GM04504 (cell line): ENCODE measurements at places on chromosomes 5 and 9.
A peak's percentile ranks its signal among the peaks of the same experiment; 100 is the strongest.

DNA sequence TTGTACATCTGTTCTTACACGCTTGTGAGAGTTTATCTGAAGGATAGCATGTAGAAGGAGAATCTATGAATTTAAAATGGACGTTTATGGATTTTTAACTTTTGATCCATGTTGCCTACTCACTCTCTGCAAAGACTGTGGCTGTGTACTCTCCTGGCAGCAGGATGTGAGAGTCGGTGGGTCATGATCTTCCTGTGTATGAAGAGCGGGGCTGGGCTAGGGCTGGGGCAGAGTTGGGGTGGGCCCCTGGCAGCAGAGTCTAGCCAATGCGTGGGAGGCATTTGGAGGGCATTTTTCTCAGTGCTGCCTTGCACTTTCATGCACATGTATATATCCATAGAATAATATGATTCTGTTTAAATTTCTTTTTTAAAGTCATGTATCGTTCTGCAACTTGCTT lies 24.0 kb upstream of the DAB2IP start:
- DNase-seq, result no peak

DNA sequence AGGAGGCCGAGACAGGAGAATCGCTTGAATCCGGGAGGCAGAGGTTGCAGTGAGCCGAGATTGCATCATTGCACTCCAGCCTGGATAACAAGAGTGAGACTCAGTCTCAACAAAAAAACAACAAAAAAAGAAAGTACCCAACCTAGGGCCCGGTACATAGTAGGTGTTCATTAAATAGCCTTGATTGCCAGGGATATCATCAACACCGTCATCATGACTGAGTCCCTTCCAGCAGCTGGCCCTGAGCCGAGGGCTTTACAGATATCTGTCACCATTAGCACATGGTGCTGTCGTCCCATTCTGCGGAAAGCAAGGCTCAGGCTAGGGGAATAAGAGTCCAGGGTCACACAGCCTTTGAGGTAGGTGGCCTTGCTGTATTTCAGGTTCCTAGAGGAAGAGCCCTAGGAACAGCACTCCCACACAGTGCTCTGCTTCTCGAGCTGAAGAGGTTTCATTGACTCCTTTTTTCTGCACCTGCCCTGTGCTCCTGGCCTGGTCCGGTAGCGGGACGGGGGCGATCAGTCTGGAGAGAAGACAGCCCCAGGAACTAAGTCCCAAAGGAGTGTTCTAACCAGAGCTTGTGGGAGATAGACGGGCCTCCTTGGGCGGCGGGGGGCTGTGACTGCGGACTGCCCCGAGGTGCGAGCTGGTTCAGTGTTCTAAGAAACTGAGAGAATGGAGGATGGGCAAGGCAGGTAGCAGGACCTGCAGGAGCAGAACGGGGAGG lies 48.2 kb downstream of the CXXC5 start:
- DNase-seq, result no peak

- no peak for DNase-seq
Measured at GRCh38 chr5:168317096-168317520, 25.7 kb downstream of the WWC1 start.

- DNase-seq, result peak; percentile 48
Measured at GRCh38 chr9:88953381-88954029, 37.8 kb upstream of the S1PR3 start.

DNA sequence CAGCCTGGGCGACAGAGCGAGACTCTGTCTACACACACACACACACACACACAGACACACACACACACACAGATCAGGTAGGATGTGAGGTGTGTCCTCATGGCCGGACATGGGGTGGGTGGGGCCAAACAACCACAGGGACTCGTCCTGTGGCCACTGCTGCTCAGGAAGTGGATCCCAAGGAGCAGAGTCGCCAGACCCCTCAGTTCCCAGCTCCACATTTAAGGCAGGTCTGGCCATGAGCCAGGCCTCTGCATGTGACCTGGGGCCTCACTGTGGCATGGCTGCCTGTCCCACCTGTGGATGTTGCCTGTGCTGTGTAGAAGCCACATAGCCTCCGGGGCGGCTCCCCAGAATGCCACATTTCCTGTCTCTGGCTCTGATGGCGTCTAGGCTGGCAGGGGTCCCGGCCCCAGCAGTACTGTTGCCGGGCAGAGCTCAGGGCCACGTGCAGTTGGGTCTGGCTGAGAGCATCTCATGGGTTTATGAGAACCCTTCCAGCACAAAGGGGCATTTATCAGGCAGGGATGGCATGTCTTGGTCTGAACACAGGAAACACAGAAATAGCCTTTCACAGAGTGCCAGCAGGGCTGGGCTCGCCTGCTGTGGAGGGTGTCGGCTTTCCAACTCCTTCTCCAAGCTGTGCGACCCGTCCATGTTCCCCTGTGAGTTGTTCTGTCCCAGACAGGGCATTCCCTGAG lies 9.9 kb upstream of the NINJ1 start:
- DNase-seq, result no peak

GRCh38 chr9:113523421-113524141 lies 60.1 kb downstream of the RGS3 start:
- DNase-seq, result no peak

DNA sequence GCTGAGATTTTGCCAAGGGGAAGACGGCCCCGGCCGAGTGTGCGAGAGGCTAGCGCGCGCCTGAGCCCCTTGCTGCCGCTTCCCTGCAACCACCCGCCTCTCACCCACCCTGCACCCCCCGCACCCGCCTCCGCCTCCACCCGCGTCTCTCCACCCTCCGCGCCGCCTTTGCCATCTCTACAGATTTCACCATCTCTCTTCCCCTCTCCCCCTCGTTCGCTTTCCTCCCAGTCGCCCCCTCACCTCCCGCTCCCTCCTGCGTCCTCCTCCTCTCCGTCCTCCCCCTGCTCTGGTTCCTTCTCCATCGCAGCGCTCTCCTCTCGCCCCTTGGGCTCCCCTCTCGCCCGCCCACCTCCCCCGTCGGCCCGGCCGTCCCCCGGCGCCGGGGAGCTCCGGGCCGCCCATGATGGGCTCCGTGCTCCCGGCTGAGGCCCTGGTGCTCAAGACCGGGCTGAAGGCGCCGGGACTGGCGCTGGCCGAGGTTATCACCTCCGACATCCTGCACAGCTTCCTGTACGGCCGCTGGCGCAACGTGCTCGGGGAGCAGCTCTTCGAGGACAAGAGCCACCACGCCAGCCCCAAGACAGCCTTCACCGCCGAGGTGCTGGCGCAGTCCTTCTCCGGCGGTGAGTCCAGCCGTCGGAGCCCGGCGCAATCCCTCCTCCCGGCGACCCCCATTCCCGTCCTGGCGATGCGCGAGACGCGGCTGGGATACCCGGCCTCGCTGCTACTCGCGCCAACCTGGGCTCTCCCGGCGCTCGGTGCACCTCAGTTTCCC lies at the start of gene PRDM12:
PRDM12 (plus strand) TSS at position 344 of the 778 bp plus-strand sequence; CDS start at position 404, 60 bp downstream.
- DNase-seq, result no peak

- no peak for DNase-seq
Measured at GRCh38 chr5:88172847-88173758, 95.5 kb downstream of the TMEM161B start.

DNA sequence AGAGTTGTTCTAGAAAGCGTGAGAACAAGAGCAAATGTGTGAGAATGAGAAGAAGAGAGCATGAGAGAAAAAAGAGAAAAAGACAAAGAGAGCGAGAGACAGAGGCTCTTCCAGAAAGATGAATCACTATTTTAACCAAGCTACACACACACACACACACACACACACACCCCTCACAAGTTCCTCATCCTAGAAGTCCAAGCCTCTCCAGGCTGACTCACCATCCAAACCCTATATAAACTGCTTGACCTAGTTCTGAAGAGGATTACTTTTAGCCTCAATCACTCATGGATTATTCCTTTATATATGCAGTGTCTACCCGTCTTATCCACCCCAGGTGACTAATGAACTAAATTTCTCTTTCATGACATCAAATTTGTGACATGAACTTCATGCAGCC lies 37.6 kb downstream of the C9orf57 start:
- DNase-seq, result peak; percentile 59

DNA sequence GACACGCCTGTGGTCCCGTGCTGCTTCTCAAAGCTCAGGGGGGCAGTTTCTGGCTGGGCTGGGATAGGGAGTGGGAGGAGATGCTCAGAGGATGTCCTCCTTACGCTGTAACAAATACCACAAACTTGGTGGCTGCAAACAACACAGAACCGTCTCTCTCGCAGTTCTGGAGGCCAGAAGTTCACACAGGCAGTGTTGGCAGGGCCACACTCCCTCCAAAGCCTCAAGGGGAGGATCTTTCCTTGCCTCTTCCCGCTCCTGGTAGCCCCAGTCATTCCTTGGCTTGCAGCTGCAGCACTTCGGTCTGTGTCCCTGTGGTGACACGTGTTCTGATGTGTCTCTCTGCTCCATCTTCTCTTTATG lies 10.4 kb upstream of the ORM1 start:
- DNase-seq, result no peak

DNA sequence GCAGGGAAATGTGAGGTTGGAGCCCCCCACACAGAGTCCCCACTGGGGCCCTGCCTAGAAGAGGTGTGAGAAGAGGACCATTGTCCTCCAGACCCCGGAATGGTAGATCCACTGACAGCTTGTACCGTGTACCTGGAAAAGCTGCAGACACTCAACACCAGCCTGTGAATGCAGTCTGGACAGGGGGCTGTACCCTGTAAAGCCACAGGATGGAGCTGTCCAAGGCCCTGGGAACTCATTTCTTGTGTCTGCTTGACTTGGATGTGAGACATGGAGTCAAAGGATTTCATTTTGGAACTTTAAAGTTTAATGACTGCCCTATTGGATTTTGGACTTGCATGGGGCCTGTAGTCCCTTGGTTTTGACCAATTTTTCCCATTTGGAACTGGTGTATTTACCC lies 535.0 kb upstream of the MEF2C start:
- no peak for DNase-seq

DNA sequence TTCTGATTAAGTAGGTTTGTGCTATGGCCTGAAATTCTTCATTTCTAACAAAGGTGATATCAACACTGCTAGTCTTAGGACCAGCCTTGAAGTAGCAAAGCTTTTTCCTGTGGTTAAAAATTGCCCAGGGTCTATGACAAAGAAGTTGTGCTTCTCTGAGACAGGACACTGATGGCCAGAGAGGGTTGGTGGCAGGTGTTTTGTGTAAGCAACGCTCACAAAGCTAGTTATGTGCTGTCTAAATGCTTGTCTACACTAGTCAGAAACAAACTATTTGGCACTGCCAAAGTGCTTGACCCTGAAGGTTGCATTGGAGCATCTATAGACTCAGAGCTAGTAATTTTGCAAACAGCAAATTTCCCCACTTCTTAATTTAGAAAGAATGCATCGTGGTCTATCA lies 44.1 kb upstream of the SELENOP start:
- no peak for DNase-seq

DNA sequence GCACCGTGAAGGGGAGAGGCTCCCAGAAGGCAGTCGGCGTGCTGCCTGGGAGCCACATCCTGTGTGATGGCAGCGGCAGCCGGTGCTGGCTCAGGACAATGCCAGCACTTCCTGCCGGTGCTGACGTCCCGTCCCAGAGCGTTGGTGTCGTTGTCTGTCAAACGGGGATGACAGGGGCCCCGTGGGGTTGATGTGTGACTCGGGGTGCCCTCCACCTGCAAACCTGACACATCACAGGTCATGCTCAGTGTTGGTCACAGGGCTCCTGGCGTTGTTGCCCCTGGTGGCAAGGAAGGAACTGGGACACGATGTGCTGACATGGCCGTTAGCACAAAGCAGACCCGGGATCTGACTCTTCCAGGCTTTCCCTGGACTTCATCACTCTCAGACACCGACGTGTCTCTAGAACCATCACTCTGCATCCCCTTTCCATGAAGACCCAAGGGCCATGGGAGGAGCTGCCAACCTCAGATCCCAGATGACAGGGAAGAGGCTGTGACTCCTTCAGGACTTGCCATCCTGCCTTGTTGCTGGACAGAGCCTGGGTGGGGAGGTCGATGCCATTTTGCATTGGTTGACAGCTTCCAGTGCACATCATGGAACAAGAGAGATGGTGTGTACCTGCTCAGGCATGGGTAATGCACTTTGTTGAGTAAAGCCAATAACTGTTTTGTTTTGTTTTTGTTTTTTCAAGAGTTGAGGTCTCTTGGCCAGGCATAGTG lies 21.5 kb downstream of the PLPP7 start:
- no peak for DNase-seq

DNA sequence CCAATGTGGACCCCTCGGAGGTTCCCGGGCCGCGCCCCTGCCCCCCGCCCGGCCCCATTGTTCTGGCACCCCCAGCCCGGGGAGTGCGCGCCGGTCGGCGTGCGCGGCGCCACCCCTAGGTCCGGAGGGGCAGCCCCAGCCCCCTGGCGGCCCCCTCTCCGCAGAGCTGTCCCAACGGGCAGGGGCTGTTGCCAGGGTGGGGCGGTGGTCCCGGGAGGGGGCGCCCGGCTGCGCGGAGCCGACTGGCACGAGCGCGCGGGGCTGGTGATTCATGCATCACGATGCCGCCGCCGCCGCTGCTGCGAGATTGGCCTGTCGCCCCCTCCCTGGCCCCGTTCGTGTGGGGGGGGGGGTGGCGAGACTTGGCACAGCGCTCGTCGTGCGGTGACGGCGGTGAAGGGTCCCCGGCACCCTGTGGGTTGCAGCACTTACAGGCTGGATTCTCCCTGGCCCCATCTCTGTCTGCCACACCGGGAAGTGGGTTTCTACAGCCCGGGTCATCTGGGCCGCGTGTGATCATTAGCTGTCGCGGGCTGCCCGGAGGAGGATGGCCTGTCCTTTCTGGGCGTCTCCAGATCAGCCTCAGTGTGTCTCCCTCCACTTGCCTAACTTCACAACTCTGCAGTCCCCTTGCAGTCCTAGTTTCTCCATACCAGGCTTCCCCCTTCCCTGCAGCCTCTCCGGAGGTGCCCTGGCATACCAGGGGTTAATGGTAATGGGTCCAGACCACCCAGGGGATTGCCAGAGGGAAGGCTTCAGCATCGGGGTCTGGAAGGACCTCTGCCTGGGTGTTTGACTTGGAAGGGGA lies 858 bp downstream of the NCS1 start:
- no peak for DNase-seq

GRCh38 chr5:36611520-36612274 lies 5.3 kb downstream of the SLC1A3 start:
- DNase-seq, result no peak
